ENCODE measurements at places on chromosomes 7 and 10.

- no peak for DNase-seq
Observed at GRCh38 chr10:93875032-93875358, 18.8 kb upstream of the SLC35G1 start.

- no peak for DNase-seq
Observed at GRCh38 chr7:99331002-99331401, 5.3 kb downstream of the ARPC1A start.

GRCh38 chr10:88526501-88527105, 56.5 kb downstream of the RNLS start:
- DNase-seq: no peak

DNA sequence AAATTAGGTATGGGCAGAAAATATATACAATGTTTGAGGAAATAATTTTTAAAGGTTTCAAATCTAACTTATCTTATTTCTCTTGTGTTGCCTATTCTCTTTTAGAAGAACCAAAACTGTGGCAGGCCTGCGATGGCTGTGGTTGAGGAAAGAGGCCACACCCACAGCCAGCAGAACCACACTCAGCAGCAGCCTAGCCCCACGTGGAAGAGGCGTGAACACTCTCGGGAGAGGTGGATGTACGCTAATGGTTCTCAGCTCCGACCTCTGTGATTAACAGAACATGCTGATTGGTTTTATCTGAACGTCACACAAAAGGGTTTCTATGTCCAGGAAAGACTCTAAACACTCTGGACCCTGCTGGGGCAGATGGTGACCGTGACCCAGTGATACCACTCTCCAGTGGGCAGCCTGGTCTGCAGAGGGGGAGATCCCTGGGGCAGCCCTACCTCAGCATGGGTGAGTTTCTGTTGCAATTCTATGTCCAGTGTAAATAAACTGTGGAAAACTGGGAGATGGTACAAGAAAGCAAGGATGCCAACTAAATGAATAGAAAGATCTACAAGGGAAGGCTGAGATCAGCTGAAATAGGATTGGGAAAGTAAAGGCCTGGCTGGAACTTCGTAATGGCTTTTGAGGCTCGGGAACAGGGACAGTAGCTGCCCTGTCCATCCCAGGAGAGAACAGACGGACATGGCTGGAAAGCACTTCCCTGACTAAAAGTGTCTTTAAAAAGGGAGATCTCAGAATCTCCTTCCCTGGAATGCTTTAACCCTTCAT, 26.6 kb downstream of the DIP2C start:
- no peak for DNase-seq

DNA sequence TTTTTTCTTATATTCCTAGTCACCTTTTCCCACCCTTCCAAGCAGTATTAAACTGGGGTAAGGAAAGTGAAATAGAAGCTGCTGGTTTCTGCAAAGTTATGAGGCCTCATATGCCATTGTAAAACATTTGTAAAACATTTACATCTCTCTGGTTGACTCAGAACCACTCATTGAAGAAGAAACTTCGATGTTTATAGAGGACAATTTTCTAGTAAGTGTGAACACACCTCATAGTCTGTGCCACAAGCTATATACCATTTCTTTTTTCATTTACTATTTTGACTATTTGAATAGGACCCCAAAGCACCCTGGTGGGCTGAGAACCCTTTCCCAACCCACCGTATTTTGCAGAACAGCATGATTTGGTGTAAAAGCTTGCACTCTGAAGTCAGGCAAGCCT, 12.9 kb upstream of the ITGB1 start:
- no peak for DNase-seq

- no peak for DNase-seq
Observed at GRCh38 chr7:69568266-69568665, 30.0 kb upstream of the AUTS2 start.

- DNase-seq: no peak
Observed at GRCh38 chr7:81845744-81846241, 75.9 kb upstream of the HGF start.

GRCh38 chr7:52450816-52451215, 584.6 kb upstream of the POM121L12 start:
- no peak for DNase-seq

- no peak for DNase-seq
Observed at GRCh38 chr7:39407723-39408122, 158.5 kb upstream of the YAE1 start.

DNA sequence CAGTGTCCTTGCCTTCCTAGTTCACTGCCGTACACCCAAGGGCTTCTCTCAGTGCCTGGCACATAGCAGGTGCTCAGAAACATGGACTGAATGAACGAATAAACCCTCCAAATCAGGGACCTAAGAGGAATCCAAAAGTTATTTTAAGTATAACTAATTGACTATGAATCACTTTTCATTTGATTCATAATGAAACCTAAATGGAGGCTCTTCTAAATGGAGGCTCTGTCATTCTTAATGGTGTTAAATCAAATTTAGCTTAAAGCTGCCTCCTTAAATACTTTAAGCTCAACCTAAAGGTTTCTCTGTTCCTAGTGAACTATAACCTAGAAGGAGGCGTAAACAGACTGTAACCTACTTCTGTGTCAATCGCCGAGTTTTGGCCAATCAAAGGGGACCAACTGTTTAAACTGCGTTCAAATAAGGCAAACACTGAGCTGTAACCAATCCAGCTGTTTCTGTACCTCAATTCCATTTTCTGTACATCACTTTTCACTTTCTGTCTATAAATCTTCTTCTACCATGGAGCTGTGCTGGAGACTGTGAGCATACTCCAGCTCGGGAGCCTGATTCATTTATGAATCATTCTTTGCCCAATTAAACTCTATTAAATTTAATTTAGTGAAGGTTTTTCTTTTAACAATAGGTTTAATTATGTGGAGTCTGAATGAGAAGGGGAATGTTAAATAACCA, 11.0 kb downstream of the PYROXD2 start:
- DNase-seq: no peak

DNA sequence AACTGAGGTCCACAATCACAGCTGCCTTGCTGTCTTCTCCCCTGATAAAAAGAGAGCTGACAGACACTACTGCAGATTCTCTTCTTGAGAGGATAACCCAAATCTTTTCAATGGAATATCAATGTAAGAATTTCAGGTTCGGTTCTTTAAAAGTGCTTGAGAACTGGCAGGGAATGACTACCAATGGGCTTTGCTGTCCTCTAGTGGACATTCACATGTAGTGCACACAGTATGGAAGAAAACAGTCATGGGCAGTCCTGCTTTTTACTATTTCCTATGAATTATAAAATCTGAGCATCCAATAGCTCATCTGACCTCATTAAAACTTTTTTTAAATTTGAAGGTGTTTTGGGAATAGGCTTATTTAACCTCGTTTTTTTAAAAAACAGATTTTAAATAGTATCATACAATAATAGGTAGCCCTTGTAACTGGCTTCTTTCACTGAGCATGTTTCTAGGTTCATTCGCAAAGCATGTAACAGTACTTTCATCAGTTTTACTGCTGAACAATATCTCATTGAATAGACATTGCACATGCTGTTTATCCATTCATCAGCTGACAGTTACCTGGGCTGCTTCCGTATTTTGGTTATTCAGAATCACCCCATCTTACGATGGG, 18.3 kb downstream of the FZD9 start:
- no peak for DNase-seq

DNA sequence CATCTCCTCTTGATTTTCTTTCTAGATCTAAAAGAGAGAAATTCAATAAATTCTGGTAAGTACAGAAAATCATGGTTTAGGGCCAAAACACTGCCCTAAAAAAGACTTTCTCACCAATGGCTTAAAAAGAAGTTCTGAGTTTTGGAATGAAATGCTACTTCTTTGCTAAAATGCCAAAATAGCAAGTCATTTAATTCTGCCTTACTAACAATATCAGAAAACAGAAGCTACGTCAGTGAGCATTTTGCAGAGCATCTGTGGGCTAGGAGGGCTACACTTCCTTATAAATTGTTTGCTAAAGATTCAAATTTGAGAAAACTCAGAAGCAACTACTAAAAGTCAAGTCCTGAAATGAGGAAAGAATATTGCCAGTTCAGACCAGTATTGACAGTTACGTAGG, 560.8 kb upstream of the CELF2 start:
- no peak for DNase-seq

DNA sequence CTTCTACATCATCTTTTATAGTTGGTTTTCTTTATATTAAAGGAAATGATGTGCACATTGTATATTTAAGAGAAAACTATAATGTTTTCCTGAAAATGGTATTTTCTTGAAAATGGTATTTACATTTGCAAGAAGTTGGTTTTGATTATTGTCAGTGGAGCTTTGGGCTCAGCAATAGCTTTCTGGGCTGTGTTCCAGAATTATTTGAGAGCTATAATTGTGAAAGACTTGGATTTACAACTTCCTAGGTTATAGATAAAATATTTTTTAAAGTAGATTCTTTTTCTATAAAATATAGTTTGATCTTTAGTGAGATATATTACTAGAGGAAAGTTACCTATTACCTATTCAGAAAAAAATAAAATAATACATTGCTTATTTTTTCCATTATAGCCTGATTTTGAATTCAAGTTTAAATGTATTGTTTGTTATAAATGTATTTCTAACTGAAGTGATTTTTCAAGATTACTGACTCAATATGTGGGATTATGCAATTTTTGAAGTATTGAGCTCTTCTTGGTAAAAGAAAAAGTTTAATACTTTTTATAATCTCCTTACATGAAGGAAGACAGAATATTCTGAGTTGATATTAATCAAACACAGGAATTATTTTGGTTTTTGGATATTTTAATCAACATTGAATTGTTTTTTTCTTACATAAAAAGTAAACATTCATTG, 20.2 kb downstream of the GNAI1 start:
- DNase-seq: no peak

DNA sequence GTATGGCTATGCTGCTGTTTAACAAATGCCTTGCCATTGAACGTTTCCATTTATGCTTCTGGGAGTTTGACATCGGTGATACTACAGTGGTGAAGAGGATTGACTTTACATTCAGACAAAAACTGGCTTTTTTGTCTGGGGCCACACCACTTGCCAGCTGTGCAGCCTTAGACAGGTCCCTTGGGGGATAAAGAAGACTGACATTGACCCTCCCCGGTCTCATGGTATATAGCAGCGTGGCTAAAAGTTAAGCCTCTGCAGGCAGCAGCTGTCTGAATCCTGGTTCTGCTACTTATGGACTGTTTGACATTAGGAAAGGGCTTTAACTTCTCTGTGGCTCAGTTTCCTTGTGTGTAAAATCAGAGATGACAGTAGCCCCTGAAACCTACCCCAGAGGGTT, 42.0 kb upstream of the PTF1A start:
- no peak for DNase-seq

DNA sequence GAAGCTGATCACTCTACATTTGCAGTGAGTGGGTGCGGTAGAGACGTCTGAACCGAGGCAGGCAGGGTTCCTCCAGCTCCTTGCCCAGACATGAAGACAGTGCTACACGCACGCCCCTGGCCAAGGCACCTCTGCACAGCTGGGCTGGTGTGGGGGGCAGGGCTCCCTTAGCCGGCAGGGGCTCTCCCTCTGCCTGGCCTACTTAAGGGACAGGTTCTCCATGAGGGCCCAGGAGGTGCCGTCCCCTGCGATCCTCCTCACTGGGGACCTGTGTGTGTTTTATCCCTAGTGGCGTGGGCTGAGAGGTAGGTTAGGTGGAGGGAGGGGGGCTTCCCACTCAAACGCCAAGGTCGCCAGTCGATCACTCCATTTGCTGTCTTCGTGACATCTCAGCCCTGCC, 35.3 kb downstream of the IL15RA start:
- no peak for DNase-seq

- no peak for DNase-seq
Observed at GRCh38 chr7:156039971-156040677, 227.9 kb upstream of the SHH start.

DNA sequence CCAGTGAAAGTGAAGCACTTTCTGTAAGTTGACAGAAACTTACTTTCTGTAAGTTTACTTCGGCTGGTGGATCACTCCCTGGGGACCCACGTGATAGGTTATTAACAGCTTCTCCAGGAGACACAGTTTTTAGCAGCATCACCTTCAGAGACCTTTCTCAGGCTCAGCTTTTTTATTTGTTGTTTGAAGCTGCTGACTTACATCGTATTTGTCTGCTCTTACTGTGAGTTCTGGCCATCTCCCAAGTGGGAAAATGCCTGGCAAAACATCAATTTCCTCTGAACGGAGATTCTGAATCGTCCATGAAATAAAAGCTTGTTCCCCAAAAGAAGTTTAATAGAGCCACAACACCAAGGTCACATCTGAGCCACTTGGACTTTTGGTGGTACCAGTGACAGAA, 178.7 kb upstream of the PODXL start:
- no peak for DNase-seq

- DNase-seq: no peak
Observed at GRCh38 chr7:51467384-51468017, 150.9 kb upstream of the COBL start.

- DNase-seq: no peak
Observed at GRCh38 chr7:76368190-76368589, 9.4 kb upstream of the YWHAG start.

DNA sequence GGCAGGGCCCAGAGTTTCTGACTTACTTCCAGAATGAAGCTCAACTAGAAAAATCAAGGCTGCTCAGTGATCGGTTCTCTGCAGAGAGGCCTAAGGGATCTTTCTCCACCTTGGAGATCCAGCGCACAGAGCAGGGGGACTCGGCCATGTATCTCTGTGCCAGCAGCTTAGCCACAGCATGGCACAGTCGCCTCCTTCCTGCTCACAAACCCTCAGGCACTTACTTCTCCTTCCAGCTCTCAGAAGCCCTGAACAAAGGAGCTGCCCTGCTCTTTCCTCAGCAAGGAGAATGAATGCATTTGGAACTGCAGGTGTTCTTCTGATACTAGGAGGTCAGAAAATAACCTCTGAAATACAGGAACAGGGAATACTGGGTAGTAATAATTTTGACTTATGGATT, 219.7 kb upstream of the PRSS1 start:
- DNase-seq: no peak

DNA sequence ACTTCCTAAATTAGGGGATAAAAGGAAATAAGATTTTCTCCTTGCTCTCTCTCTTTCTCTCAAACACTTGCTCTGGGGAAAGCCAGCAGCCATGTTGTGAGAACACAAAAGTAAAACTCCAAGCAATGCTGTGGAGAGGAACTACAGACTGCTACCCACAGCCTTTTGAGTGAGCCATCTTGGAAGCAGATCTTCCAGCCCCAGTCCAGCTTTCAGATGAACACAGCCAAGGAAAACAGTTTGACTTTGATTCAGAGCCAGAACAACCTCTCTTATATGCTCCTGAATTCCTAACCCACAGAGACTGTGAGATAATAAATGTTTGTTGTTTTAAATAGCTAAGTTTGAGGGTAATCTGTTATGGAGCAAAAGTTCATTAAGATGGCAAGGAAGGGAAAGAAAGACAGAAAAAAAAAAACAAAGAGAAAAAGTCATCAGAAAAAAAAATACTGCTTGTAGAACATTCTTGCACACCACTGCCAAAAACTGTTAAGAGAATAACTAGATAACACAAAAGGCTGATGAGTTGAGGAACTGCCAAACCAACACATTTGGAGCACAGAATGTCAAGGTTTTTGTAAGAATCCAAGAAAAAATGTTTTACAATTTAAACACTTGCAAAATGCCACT, 20.9 kb upstream of the PRKAR2B start:
- DNase-seq: no peak

All from NCI-H1048 (cell line).